ENCODE measurements at places on chromosomes 1 and 21. TPM values are rescaled to one million over a fixed set of nuclear protein-coding genes. Genes with fewer than 3 reads are reported as not detected.

Gene ATP1A4
- polyA plus RNA-seq, result 0.03 TPM

Gene NPHS2
- not detected for polyA plus RNA-seq

Gene CELF3
- not detected for polyA plus RNA-seq

Gene PDPN
- 18.6 TPM for polyA plus RNA-seq

Gene TMEM200B
- polyA plus RNA-seq, result 1.3 TPM

Gene SDF4
- polyA plus RNA-seq, result 108 TPM

DNA sequence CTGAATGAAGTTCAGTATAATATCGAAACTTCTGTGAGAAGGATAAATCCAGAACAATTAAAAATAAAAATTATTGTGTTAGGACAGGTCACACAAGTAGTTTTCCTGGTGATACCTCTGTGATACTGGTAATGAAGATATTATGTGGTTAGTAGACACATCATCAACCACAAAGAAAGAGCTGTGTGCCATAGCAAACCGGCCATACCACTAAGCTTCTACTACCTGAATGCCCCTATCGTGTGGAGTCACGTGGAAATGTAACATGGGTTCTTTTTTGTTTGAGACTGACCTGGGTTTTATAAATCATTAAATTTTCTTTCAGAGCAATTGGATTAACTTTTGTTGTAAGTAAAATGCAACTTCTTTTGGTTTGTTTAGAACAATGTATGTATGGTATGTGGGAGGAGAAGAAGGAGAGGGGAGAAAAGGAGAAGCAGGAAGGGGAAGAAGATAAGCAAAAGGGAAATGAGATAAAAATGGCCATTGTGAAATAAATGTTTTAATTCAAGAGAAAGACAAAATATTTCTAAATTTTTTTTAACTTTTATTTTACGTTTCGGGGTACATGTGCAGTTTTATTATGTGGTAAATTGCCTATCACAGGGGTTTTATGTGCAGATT lies 58.2 kb upstream of the LRRC8B start:
- DNase-seq, result no peak

DNA sequence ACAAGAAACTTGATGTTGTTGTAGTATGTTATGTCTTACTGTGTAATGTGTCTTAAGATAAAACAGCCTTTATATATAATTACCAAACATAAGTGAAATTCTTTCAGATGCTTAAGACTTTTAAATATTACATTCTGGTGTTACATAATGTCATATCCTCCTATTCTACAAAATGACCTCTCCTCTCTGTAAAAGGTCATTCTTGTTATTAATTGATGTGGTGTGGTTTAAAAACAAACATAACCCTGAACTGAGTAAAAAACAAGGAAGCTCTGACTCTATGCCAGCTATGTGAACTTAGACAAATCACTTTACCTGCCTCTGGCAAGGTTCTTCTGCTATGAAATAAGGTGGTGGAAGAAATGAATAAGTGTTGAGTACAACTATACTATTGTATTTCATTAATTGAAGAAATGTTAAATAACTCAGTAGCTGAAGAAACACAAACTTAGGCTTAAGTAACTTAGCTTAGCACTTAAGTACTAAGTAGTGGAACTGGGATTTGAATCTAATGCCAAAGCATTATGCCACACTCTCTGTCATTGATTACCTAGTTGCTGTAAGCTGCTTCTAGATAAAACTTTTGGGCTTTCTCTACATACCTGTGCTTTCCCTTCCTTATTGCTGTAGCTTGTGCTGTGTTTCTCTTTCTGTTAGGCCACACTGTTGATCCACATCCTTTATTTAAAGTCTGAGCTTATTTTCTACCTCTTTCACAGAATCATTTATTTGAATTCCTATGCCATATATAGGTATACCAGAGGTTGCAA lies 859 bp upstream of the ANGPTL1 start:
- DNase-seq, result no peak

- no peak for DNase-seq
Measured at GRCh38 chr1:12140515-12141162, 26.2 kb upstream of the TNFRSF1B start.

- DNase-seq, result no peak
Measured at GRCh38 chr1:108140936-108141335, 59.2 kb downstream of the SLC25A24 start.

- no peak for DNase-seq
Measured at GRCh38 chr1:18557621-18558465, 72.8 kb upstream of the PAX7 start.

GRCh38 chr1:56868761-56869160 lies 14.2 kb downstream of the C8A start:
- DNase-seq, result no peak

GRCh38 chr1:27360159-27361043 lies 6.4 kb downstream of the MAP3K6 start:
- DNase-seq, result no peak

GRCh38 chr1:232915212-232915611 lies 35.2 kb upstream of the NTPCR start:
- no peak for DNase-seq

DNA sequence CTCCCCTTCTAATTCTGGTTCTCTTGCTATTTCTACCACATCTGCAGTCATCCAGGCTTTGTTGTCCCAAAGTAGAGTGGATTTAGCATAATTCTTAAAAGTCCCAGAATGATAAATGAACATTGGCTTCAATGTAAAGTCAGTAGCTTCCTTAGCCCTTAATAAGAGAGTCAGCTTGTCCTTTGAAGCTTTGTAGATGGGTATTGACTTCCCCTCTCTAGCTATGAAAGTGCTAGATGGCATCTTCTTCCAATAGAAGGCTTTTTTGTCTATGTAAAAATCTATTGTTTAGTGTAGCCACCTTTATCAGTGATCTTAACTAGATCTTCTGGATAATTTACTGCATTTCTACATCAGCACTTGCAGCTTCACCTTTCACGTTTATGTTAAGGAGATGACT lies 181.4 kb upstream of the B3GALT2 start:
- DNase-seq, result no peak

DNA sequence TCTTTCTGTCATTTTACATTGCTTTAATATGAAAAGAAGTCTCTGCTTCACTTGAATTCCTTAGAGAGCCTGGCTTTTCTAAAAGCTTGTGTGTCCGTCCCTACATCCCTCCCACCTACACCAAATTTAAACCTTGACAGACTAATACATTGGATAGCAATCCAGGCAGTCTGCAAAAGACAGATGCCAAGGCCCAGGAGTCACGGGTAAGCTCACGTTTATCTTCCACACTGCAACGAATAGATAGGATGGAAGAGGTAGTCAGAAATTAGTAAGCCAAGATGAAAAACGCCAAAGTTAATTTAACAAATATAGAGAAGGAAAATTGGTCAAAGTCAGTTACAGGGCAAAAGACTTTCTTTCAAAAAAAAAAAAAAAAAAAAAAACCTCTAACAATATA lies 338.1 kb downstream of the SMYD3 start:
- DNase-seq, result no peak

DNA sequence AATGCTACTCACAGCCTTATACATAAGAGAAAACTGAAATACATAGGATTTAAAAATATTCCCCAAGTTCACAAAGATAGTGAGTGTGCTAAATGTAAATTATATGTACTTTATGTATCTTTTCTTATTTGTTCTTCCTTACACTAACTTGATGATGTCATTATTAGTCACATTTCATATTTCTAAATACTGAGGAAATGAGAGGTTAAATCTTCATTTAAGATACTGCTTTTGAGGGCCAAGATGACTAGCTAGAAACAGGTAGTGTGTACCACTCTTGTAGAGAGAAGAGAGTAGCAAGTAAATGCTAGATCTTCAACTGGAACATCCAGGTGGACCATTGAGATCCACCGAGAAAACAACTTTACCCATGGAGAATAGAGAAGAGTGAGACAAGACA lies 29.8 kb downstream of the PYHIN1 start:
- DNase-seq, result no peak

GRCh38 chr21:35113064-35113463 lies 64.0 kb upstream of the RUNX1 start:
- DNase-seq, result no peak

DNA sequence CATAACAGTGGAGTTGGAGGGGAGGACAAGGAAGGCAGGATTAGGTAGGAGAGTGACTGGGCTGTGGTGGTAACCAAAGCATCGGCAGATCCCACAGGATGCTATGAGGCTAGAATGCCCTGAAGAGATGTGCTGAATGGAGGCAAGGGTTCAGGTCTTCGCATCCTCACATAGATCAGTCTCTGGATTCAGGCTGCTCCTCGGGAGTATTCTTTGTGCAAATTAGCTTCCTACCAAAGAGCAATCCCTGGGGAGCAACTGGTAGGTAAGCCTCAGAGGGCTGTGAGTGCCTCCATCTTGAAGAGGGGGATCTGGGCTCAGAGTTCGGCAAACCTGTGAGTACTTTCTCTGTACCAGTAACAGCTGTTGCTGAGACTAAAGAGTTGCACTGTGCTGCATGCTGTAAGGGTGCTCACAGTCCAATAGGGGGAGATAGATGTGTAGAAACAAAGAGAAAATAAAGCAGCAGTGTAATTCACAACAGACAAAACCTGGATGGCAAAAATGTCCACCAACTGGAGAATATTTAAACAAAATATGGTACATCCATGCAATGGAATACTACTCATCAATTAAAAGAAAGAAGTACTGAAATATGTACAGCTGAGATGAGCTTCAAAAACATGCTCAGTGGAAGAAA lies 322.4 kb upstream of the DEPDC1 start:
- DNase-seq, result no peak

DNA sequence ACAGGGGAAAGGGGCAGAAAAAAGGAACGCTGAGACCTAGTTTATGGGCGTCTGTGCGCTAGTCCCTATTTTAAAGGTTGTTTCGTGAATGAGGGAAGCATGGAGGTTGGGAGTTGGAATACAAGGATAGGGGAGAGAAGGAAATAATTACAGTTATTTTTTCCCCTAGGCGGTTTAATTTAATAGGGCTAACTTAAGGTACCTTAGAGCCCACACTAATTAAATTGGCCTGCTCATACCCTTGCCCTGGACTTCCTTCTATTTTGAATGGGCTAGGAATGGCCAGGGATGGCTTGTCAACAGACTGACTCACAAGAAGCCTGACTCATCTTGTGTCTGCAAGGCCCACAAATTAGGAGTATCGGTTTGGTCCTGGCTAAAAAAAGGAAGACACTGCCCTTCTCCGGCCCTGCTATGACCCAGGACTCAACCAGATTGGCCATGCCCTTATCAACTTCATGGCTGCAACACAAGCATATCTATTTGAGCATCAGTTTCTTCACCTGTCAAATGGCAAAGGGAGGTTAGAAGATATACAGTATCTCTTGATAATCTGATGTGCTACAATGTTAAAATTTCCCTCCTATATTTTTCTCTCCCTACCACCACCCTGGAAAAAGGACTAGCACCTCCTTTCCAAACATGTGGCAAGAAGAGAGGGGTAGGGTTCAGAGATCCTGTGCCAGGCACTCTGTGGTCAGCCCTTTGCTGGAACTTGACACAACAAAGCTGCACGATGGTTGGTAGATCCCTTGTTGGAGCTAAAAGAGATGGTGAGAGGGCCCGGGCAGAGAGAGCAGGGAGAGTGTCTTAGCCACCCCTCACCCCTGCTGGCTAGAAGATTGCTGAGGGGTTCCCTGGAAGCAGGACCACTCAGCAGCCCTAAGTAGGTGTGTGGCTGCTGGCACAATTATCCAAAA lies 2.2 kb upstream of the SSBP3 start:
- peak; percentile 51 for DNase-seq

DNA sequence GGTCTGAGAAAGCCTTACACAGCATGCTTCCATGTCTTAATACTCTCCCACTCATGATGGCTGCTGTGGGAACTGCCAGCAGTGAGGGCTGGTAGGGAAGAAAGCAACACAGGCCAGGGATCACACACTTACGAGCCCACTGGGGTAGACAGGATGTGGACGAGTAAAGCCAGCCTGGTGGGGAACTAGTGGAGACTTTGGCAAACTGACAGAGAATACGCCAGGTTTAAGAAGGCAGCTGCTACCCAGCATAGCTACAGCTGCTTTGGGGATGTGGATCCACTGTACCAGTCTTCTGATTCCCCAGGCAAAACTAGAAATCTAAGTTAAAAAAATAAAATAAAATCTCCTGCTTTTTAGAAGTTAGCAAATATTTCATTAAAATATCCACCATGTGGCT lies 664.0 kb downstream of the SMYD3 start:
- no peak for DNase-seq

- DNase-seq, result no peak
Measured at GRCh38 chr21:19124691-19125090, 721.1 kb upstream of the TMPRSS15 start.

DNA sequence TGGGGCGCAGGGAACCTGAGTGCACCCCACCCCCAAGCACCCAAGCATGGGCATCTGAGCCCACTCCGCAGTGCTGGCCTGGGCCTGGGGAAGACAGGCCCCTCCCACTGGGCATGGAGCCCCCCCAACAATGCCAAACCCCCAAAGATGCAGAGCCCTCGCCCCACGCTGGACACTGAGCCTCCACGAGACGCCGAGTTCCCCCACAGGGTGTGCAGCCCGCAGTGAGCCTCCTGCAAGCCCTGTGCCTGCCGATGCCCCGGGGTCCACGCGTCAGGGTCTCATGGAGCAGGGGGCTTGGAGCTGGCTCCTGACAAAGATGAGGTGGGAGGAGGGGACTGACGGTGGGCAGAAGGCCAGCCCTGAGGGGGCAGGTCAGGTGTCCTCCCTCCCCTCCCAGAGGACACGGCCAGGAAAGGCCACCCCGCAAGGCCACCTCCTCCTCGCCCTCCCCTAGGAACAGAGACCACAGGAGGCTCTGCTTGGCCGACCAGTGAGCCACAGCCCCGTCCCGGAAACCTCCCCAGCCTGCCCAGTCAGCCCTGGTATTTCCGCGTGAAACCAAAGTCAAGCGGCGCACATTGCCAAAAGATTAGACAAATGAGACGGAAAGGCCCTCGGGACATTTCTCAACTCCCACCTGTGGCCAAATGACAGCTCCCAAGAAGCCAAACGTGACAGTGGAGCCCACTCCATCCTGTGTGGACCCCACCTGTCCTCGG lies 33.4 kb downstream of the MEGF6 start:
- DNase-seq, result no peak

DNA sequence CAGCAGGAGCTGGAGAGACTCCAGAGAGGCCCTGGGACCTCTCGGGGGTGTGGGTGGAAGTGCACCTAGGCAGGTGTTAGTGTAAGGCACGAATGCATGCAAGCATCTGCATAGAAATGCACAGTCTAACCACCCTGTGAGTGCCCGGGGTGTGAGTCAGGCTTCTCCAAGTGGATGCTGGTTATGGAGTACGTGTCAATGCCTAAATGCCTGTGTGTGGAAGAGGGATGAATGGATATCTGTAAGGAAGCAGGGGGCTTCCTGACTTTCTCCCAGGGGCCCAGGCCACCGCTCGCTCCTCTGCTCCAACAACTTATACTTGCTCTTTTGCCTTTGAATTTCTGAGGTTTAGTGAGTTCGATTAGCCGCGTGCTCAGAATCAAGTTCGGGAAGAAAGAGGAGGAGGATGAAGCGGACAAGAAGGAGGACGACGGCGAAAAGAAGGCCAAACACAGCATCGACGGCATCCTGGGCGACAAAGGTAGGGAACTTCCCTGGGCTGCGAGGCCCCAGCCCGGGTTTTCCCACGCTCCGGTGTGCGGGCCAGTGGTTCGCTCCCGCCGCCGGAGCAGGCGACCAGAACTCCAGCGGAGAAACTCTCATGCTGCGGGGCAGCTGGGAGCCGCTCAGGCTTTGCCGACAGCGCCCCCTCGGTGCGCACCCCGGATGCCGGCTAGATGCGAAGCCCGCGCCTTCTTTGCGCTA lies 5.4 kb downstream of the PAX7 start:
- no peak for DNase-seq

Data from psoas muscle (tissue), 8 donors.